RKO (cell line): ENCODE measurements at places on chromosomes 16 and 17.
A peak's percentile ranks its signal among the peaks of the same experiment; 100 is the strongest.

- no peak for DNase-seq
Measured at GRCh38 chr17:42463976-42464400, 5.3 kb downstream of the ATP6V0A1 start.

- DNase-seq: no peak
Measured at GRCh38 chr16:22353191-22353919, 21.1 kb downstream of the CDR2 start.

DNA sequence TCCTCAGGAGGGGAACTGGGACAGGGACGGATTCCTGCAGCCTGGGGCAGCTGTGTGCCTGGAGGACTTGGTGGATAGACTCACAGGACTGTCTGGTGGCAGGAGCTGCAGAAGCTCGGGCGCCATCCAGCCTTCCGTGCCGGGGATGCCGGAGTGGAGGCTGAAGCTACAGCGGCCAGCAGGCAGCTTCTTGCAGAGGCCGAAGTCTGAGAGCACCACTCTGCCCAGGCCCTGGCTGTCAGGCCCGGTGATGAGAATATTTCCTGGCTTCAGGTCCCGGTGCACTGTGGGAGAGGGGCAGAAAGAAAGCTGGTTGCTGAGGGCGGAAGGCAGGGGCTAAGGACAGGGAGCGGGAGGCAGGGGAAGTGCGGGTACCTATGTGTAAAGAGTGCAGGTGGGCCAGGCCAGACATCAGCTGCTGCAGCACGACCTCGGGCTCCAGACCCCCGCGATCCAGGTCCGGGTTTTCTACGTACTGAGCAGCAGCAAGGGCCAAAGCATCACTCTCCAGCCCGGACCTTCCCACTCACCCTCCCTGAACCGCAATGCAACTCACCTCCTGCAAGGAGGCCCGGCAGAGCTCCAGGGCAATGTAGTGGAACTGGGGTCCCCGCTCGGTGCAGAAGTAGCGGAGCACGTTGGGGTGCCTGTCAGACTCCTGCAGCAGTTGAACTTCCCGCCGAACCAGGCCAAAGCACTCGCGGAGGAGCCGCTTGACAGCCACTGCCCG lies 16.1 kb downstream of the PLK1 start:
- DNase-seq: no peak

GRCh38 chr16:68235108-68235886 lies 630 bp downstream of the ESRP2 start:
- DNase-seq: peak; percentile 55

DNA sequence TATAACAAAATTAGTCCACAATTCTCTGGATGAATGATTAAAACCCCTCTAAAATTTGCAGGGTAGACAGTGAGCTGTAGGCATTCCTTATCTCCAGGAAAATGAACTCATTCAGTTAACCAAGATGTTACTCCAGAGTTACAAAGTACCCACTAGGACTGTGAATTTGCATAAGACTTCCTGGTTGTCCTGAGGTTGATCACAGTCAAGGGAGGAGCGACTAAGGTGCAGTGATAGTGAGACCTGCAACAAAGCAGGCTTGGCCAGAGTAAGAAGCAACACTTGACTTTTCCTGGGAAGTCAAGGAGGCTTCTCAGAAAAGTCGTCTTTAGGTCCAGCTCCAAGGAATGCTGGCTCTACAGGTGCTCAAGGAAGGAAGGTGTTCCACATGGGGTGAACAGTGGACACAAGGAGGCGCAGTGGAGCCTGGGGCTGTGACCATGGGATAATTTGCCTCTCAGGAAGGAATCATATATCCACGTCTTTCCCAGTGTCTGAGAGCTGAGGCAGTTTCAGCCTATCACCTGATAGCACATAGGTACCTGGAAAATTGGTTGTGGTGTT lies 821.1 kb upstream of the EEF2KMT start:
- DNase-seq: no peak

GRCh38 chr16:19396555-19397011 lies 21.1 kb upstream of the TMC5 start:
- DNase-seq: no peak

GRCh38 chr17:17495536-17496188 lies 533 bp downstream of the RASD1 start:
- no peak for DNase-seq

GRCh38 chr17:46212634-46213435 lies 19.6 kb upstream of the KANSL1 start:
- peak; percentile 68 for DNase-seq

DNA sequence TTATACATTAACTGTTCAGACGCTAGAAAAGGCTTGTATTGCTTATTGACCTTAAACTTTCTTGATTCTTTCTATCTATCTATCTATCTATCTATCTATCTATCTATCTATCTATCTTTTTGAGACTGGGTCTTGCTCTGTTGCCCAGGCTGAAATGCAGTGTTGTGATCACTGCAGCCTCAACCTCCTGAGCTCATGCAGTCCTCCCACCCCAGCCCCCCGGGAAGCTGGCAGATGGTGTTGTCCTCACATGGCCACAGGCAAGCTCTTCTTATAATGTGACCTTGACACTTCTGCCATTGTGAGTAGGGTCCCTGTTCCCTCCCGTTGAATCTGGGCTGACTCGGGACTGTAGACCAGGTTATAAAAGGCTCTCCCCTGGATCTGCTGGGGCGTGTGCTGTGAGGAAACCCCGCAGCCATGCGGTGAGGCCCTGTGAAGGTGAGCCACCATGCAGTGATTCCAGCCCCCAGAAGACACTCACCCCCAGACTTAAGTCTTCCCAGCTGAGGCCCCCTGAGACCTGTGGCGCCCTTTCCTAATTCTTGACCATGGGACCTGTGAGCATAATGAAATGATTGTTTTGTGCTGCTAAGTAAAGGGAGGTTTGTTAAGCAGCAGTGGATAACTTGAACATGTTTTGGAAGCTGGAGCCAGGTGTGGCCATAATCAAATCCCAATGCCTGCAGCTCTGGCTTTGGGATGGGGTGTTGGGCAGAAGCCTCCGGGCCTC lies 54.3 kb downstream of the RPTOR start:
- DNase-seq: no peak

- no peak for DNase-seq
Measured at GRCh38 chr17:35028531-35029262, 34.8 kb downstream of the RFFL start.

- no peak for DNase-seq
Measured at GRCh38 chr17:81027591-81028505, 7.1 kb upstream of the BAIAP2 start.

DNA sequence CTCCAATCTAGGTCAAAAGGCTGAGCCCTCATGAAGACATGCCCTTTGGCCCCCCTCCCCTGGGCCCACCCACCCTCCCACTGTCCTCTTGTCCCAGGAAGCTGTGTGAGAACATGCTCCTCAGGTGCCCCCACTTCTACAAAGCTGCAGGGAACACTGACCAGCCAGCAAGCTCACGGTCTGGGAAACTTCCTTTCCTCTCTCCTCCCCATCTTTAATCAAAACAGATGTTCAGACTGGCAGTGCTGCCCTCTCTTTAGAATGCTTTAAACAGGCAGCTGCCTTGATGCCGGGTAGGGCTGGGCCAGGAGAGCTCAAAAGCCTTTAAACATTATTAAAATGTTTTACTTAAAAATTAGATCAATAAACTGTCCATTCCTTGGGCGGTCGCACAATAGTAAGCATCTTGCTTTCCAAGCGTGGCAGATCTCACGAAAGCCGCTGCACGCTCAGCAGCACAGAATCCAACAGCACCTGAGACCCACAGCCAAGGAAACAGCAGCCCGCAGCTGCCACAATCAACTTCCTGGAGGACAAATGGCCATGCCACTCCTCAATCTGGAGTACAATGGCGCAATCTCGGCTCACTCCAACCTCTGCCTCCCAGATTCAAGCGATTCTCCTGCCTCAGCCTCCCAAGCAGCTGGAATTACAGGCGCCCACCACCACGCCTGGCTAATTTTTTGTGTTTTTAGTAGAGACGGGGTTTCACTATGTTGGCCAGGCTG lies 399.2 kb downstream of the SLC39A11 start:
- no peak for DNase-seq

- DNase-seq: no peak
Measured at GRCh38 chr16:26505496-26505895, 561.2 kb upstream of the C16orf82 start.

DNA sequence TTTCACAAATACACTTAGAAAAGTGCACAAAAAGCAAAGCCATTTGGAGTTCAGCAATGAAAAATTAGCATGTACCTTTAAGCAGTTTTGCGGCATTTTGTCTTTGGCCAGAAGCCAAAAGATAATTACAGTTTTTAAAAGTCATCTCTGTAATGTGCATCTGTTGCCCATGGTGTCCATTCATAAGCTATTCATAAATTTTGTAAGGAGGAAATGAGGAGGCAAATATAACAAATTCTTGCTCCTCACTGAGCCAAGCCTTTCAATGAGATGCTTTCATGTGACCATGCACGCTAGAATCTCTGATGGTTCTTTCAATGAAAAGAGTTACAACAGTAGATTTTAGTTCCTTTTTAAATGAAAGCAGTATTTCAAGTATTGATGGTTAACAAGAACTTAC lies 247.1 kb upstream of the MON1B start:
- DNase-seq: no peak

DNA sequence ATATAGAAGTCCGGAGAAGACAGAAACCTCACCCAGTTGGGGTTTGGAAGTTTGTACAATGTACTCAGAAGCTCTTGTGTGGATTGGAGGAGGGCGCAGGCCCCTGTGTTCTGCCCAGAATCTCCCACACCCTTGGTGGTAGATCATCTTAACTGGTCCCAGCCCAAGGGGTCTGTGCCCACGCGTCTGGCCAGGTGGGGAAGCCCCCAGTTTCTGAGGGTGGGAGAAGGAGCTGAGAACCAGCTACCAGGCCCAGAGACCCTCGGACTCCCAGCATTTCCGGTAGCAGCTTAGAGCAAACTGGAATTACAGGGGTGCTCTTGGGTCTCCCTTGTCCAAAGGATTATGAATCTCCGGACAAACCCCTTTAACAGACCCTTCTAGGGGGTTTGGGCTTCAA lies 2.3 kb upstream of the PPP1R9B start:
- DNase-seq: no peak

DNA sequence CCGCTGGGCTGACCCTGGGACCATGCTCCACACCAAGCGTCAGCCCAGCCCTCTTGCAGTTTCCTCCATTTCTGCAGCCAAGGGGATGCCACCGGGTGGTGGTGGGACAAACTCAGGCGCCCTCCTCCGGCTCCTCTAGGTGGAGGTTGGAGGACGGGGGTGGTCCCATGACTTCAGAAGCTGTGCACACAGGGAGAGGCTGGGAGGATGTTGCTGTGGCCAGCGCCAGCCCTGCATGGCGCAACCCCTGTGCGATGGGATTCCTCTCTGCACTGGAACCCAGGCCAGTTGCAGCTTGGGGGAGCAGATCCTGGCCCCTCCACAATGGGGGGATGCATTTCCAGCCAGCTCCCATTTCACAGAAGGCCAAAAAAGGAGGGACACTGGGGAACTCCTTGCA lies 246.5 kb downstream of the C16orf95 start:
- DNase-seq: no peak

DNA sequence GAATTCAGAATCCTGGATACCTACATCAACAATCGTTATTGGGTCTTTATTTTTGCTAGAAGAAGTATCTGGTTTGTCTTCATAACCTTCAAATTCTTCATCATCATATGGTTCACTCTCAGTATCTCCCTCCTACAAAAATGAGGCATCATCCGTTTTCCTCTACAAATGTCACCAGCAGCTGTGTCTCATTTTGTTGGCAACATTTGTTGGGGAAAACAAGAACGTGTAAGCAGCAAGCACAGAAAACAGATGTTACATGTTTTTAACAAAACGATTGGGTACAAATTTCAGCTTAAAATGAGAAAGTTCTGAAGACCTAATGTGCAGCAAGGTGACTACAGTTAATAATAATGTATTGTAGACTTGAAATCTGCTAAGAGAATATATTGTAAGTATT lies 8.7 kb downstream of the CCDC47 start:
- DNase-seq: no peak

DNA sequence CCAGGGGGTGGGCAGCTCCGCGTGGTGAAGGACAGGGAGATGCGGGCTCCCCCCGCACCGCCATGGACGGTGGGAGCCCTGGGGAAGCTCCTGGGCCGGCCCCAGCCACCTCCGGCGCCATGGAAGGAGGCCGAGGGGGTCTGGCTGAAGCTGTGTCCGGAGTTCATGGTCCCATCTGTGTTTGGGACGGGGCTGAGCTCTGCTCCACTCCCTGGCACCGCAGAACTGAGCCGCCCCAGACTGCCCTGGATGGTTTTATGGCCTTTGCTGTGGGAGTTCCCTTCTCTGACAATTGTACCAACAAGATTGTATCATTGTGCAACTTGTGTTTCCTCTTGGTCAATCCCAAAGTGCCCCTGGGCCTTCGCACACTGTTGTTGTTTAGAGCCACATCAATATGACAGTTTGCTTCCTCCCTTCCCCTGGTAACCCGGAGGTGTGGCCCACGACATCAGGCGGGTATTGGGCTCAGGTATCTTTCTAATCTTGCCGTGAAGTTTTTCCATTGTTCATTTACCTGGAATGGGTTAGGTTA lies 942 bp downstream of the KRT23 start:
- no peak for DNase-seq

DNA sequence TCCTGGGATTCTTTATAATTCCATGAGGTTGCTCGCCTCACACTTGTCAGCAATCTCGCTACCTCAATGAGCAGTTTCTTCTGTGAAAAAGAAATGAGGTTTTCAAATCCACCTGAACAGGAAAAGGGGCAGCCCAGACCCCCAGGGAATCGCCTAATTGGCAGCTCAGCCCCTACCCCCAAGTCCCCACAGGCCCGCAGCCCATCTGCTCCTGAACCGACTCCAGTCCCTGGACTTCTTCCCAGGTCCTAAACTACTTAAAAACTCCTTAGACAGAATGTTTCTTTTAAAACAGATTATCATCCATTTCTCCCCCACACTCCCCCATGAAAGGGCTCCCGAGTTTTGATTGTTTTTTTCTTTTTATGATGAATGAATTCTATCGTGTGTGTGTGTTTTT lies 89.8 kb downstream of the PMP22 start:
- DNase-seq: no peak

DNA sequence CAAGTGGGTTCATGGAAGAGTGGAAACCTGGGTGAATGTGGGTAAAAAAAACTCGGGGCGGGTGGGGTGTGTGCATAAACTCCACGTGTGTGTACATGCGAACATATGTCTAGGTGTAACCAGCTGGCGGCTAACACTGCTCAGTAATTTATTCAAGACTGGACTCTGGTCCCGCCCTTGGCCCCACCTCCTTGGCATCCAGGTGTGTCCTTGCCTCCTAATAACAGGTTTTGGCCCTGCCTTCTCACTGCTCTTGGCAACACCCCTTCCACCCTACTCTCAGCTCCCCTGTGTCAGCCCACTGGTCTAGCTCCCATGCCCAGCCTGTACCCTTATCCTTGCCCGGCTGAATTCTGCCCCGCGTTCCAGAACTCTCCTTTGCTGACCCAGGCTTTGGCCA lies 8.3 kb downstream of the FLII start:
- DNase-seq: no peak

GRCh38 chr17:45111850-45112249 lies 20.5 kb downstream of the PLCD3 start:
- no peak for DNase-seq

GRCh38 chr16:1548727-1549126 lies 15.3 kb downstream of the TMEM204 start:
- no peak for DNase-seq

GRCh38 chr17:3766779-3767178 lies 34.2 kb downstream of the ITGAE start:
- no peak for DNase-seq

- DNase-seq: no peak
Measured at GRCh38 chr17:72376526-72377345, 255.9 kb downstream of the SOX9 start.

- DNase-seq: no peak
Measured at GRCh38 chr16:26806657-26807056, 260.1 kb upstream of the C16orf82 start.
